Fibroblast of skin of back (primary cell): ENCODE measurements at places on chromosomes 2 and 18.
A peak's percentile ranks its signal among the peaks of the same experiment; 100 is the strongest.

GRCh38 chr2:133668547-133668946 is 100.3 kb upstream of the NCKAP5 start:
- DNase-seq = no peak

GRCh38 chr2:223586261-223586660 is 15.9 kb downstream of the SCG2 start:
- DNase-seq = peak; percentile 60

- DNase-seq = peak; percentile 27
These were observed 18.4 kb upstream of the VIT start for GRCh38 chr2:36677996-36678605.

DNA sequence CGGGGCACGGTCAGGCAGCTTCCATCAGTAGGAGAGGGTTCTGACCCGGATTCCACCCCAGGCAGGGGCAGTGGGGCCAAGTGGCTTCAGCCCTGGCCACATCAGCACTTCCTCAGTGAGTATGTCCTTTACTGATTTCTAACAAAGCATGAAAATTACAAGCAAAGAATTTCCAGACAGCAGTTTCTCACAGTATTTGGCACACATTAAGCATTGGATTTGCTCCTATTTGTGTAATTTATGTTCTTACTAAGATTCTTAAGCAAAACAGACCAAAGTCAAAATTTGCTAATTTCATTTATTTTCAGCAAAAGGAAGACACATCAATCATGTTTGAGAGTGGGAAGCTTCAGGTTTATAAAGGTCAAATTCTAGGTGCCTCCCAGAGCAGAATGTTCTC is 73.3 kb upstream of the NFATC1 start:
- DNase-seq = no peak

DNA sequence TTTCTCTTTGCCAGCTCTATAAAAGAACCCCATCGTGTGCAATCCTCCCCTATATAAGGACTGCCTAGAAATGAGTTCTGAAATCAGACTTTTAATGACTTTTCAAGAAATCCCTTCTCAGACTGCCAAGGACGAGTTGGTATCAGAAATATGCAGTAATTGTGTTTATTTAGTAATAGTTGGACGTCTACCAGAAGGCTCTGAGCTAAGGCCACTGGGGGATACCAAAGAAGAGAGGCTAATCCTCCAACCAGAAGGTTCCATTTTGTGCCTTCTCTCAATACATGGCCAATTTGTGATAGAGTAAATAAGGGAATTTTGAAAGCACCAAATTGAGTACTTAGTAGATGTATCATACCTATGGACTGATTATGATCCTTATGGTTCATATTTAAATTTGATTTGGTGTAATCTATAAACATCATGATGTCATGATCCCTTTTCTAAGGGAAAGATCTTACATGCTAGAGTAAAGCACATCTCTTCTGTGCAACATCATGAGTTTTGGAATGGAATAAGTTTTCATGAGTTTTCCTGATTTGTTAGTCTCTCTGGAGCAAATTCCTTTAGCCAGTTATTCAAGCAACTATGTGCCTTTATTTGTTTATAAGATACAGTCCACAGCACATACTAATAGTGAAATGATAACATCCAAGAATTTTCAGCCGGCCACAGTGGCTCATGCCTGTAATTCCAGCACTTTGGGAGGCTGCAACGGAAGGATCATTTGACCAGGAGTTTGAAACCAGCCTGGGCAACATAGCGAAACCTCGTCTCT is 82.2 kb upstream of the LTBP1 start:
- peak; percentile 95 for DNase-seq

- DNase-seq = no peak
These were observed 56.6 kb upstream of the TLK1 start for GRCh38 chr2:171217330-171217729.

DNA sequence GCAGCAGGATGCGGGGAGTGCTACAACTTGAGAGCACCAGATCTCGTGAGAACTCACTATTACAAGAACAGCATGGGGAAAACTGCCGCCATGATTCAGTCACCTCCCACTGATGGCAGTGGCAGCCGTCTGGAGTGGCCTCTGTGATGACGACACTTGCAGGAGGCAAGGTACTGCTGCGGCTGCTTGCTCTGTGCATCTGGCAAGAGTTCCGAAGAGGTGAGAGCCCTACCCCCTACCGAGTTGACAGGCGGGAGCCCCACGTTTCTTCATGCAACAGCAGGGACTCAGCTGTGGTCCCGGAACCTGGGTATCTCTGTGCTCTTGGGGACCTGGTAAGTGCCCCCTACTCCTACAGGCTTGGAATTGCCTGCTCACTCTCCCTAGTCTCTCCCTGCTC is 1672.7 kb upstream of the TMEFF2 start:
- DNase-seq = no peak

DNA sequence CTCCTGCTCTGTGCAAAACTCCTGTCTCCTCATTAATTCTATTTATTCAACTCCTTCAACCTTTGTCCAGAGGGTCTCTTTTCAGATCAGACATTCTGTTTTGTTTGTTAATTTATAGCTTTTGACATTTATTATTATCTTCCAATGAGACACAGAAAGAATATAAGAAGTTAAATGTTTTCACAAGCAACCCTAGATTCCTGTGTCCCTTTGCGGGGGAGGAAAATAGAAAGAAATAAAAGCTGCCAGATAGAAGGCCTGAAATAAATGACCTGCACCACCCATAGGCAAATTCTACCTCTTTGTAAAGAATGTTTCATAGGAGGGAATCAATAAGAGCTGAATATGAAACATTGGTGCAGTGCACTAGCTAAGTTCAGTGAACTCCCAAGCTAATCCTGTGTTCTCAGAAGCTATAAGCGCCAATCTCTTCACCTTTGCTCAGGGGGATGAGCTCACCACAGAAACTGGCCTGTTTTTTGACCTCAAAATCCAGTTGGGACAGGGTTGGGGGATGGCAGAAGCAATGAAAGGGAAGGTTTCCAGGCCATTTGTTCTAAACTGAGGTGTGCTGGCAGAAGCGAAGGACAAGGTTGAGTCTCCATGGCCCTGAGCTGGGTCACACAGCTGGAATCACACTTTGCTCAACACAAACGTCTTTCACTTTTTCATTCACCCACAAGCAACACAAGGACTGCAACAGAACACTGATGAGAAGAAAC is 258.6 kb downstream of the NRXN1 start:
- no peak for DNase-seq
